ENCODE measurements at places on chromosomes 3 and 15. TPM values are rescaled to one million over a fixed set of nuclear protein-coding genes. Genes with fewer than 3 reads are reported as not detected.

CNTN6 gene
- not detected for total RNA-seq

CLPX gene
- 47.2 TPM for total RNA-seq

CTXN2 gene
- 0.06 TPM for total RNA-seq

CFAP100 gene
- 0.40 TPM for total RNA-seq

MASP1 gene
- 17.8 TPM for total RNA-seq

CHRNA7 gene
- total RNA-seq: 4.2 TPM

FANCD2OS gene
- total RNA-seq: not detected

ILDR1 gene
- total RNA-seq: 19.9 TPM

PPM1L gene
- 79.5 TPM for total RNA-seq

C3orf62 gene
- 5.0 TPM for total RNA-seq

CCR3 gene
- not detected for total RNA-seq

OR5K2 gene
- total RNA-seq: not detected

ATG3 gene
- total RNA-seq: 43.2 TPM

PIGZ gene
- total RNA-seq: 7.5 TPM

EFCC1 gene
- total RNA-seq: 25.1 TPM

LRRN1 gene
- total RNA-seq: 33.0 TPM

NRROS gene
- 6.4 TPM for total RNA-seq

SNTN gene
- not detected for total RNA-seq

SH3GL3 gene
- total RNA-seq: not detected

LEKR1 gene
- total RNA-seq: 2.2 TPM

THBS1 gene
- 184 TPM for total RNA-seq

CHDH gene
- 46.4 TPM for total RNA-seq

MGLL gene
- 193 TPM for total RNA-seq

PRR20G gene
- total RNA-seq: not detected

C3orf85 gene
- total RNA-seq: not detected

CAPN3 gene
- 8.1 TPM for total RNA-seq

TMEM108 gene
- total RNA-seq: 0.95 TPM

ST8SIA2 gene
- 0.09 TPM for total RNA-seq

POLQ gene
- total RNA-seq: 0.37 TPM

LIPH gene
- total RNA-seq: 34.0 TPM

PRICKLE2 gene
- 28.3 TPM for total RNA-seq

STAC gene
- 11.9 TPM for total RNA-seq

Data from mucosa of gallbladder (tissue), 1 donor.